Activated T-helper 2 cell treated with anti-CD3 and anti-CD28 coated beads, Interferon-gamma antibody, Interleukin-2, Interleukin-4, amounts not matched to agents 10 μg/mL and 5 μg/mL and 100 μg/mL, durations not matched to agents 14 hours and 24 hours and 36 hours (primary cell): ENCODE measurements at places on chromosomes 3 and 15.
A peak's percentile ranks its signal among the peaks of the same experiment; 100 is the strongest.

- DNase-seq = peak; percentile 17
These were observed 88.6 kb upstream of the ZNF280D start for GRCh38 chr15:56821721-56822425.

- no peak for DNase-seq
These were observed 9.0 kb downstream of the COL6A5 start for GRCh38 chr3:130354430-130354829.

DNA sequence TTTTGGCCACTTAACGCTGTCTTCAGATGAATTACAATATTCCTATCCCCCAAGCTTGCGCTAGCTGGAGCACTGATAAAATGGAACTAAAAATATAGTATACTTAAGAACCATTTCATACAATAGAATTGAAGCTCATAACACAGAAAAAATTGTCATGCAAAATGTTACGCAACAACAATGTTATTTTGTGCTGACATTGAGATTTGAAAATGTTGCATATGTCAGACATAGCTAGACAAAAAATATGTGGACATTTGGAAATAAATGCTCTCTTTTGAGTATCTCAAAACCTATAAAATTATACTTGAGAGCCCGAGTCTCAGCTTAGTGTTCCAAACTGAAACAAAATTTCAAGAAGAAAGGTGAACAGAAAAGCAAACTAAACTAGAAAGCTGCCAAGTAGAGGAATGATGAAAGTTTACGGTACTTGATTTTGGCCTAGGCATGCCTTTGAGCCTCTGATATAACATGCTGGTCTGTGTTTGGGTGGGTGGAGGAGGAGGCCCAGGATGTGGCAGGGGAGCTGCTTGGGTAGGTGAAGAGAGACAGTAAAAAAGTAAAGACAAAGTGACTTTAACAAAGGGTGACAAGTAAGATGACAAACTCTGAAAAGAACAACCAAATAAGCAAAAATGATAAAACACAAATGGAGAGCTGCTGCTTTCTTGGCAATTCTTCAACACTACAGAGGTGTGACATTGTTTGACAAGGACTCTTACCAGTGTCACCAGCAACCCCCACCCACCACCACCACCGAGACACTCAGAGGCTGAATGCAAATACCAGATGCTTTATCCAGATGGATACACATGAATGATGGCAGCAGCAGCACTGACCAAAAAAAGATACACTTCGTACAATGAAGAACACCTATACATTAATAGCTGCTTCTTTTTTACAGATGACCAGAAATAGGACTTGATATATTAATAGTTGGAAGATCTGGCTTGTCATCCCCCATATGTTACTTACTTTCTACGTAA is 129.3 kb upstream of the FEZF2 start:
- no peak for DNase-seq

DNA sequence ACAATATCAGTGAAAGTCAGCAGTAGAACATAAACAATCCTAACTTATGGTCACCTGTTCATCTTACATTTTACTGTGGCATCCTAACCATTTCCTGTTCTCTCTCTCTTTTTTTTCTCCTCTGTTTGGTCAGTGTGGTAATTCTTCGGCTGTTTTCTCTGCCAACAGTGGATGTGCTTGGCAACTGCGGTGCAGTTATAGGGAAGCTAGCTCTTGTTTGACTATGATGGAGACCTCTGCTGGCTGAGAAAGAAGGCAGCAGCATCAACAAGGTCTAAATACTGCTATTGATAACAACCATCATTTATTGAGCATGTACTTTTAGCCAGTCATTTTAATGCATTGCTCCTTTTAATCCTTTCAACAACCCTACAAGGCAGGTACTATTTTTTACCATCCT is 723 bp upstream of the DRD3 start:
- no peak for DNase-seq

DNA sequence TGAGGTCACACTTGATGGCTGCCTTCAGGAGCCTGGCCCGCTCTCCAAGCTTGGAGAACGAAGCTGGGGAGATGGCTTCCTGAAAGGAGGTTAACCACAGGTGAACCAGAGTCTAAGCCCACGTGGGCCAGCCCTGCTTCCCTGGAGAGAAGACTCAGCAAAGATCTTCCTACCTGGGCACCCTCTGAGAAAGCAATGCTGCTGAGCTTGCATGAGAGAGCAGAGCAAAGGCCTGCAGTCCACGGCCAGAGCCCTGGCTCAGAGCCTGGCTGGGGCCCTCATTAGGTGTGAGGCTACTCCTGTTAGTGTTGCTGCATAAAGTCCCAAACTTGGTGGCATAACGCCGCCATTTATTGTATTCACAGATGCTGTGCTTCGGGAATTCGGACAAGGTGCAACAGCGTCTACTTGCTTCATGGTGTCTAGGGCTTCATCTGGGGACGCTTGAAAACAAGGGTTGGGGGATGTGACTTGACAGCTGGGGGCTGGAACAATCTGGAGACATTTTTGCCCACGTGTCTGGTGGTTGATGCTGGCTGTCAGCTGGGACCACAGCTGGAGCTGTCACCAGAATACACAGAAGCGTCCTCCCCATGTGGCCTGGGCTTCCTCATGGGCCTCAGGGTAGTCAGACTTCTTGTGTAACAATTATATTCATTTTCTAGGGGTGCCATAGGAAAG is 87.9 kb upstream of the MEF2A start:
- DNase-seq = no peak

- DNase-seq = no peak
These were observed 126.8 kb upstream of the PFN2 start for GRCh38 chr3:150097588-150097890.

DNA sequence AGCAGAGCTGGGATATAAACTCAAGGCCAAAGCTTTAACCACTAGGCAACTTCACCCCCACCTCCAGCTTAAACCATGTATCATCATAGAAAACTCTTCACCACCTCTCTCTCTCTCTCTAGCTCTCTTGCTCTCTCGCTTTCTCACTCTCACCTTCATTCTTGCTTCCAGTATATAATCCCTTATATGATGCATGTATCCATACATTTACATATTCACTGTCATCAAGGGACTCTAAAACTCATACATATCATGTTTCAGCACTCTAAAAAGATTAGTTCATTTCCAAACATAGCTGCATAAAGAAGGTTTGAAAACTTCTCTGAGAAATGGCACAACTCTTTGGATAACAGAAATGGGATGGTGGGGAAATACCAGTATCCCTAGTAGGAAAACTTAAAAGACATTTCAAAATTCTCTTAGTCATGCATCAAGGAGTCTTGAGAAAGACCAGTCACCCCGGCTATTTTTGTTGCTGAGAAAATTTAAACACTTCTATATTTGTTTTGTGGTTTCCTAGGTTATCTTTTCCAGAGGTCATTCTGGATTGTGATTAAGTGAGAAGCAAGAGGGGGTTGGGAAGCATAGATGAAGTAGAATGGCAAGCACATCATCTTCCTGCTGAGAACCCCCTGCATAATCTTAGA is 447.8 kb upstream of the THBS1 start:
- no peak for DNase-seq

DNA sequence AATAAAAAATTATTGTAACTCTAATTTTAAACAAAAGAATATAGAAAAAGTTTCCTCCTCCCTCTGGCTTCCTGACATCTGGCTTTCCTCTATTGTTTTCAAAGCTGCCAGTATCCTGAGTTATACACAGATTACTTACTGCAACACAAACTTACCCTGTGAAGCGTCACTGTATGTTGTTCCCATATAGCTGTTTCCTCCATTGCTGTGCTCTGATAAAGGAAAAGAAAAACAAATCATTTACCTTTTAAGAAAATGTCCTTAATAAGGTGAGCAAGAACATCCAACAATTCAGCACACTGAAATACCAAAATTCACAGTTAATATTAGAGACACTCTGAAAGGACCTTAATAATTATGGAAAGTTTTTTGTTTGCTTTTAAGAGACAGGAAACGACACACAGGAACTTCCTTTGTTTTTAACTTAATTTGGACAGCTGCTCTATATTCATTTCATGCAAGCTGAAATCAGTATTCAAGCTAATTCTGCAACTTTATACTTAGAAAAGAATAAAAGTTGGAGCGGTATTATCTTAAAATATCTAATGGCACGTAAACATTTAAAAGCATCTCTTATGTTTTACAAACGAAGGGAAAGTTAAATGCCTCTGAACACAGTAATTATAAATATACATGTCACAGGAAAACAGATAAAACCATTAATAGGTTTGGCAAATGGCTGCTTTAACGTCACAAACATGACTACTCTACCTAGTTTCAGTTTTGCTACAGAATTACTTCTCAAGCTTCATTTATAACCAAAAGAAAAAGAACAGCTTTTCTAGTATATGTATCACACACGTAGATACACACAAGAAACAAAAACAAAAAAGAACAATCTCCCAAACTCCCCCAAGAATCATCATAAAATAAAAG is 21.5 kb downstream of the TJP1 start:
- no peak for DNase-seq

DNA sequence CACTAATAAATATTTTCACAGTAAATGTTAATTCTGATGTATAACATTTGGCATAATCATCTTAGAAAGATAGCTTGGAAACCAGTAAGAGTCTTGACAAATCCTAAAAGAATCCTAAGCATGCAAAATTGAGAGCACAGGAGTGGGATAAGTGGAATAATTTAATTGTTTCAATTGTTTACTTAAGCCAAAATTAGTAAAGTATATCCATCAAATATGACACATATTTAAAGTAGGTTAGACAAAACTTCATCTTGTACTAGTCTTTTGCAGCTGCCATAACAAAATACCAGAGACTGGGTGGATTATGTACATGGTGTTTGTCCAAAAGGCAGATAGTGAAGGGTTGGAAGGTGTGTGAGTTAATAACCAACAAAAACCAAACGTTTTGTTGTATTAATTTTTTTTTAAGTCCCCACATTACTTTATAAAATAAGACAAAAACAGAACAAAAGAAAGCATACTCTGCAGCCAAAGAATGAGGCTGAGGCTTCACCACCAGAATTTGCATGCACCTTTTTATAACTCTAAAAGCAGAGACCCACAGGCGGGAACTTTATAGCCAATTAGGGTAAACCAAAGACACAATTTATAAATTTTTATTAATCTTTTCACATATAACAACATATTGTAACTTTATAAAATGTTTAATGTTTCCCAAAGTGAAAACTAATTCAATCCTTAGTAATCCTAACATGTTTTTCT is 41.9 kb upstream of the CD200R1L start:
- no peak for DNase-seq

GRCh38 chr3:122916084-122916483 is 111.5 kb downstream of the SEMA5B start:
- DNase-seq = no peak

GRCh38 chr3:142623194-142623593 is 27.0 kb downstream of the PLS1 start:
- no peak for DNase-seq

DNA sequence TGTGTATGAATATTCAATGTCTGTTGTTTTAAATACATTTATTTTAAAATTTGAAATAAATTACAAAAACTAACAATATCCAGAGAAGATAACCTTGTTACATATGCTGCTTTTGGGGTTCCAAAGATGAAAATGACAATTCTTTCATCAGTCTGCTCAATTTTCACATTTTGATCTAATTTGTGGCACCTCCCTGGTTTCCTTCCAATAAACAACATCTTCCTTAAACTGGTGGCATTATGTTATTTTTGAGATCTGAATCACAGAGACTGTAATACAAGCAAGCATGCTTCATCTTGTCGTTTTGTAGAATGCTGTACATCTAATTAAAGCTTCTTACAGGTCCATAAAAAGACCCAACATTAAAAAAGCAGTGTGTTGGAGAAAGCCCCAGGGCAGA is 2.2 kb upstream of the SNRK start:
- no peak for DNase-seq

GRCh38 chr3:15108869-15109268 is 9.9 kb upstream of the RBSN start:
- DNase-seq = no peak

DNA sequence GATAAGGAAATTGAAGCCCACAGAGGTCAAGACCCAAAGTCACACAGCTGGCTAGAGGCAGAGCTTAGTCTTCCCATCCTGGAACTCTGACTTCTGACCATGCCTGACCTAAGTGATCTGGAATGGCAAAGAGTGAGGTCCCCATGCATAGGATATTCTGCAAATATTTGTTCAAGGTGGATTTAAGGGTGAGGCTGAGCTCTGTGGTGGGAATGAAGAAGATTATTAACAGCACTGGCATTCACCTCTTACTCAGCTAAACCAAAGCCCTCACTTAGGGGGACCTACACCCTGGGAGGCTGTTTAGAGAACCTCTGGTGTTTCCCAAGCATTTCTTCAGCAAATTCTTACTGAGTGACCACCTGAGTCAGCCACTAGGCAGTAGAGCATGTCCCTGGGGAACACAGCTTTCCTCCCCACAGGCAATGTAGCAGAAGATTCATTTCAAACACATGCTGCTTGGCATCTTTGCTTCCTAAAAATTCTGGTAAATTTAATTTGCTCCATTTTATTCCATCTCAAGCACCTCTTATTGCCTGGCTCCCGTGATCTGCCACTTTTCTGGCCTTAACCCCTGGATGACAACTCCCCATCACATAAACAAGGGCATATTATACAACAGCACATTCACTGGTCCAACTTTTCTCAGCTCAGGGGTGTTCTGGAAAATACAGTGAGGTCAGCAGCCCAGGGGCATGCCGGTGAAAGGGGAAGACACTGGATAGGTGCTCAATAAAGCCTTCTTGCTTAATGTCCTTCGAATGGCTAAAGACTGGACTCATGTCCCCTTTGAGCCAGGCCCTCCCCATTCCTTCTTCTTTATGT is 176.0 kb downstream of the ABHD5 start:
- no peak for DNase-seq

DNA sequence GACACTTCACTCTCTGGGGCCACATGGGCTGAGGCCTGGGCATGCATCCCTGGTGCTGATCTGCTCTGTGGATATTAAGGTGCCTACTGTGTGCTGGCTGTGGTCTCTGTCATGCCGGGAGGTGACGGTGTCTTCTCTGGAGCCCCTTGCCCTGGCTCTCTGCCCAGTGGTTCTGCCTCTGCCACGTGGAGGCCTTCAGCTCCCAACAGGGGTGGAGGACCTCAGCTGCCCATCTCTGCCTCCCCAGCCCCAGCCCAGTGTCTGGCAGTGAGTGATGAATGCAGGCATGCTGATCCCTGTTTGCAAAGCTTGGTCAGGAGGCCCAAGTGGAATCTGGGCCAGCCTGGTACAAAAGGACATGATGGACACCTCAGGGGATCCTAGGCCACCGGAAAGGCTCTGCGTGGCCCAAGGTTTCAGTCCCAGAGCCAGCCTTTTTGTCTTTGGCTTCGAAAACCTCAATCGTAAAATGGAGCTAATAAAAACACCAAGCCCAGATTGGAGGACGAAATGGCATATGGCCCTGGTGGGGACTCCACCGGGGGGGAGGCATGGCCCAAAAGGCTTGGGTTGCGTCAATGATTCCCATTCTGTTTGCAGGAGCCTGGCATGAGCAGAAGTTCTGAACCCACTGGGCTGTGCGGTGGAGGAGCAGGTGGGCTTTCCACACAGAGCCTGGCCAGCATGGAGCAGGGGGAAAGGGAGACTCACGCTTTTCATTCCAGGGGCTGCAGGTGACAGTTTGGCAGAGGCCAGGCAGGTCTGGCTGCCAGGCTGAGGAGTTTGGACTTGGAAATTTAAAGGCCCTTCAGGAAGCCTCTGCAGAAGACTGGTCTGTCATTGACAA is 54.7 kb upstream of the KLF13 start:
- DNase-seq = peak; percentile 7
